ENCODE measurements at places on chromosomes 12 and 14.

GRCh38 chr12:70007687-70008086, 182.7 kb downstream of the MYRFL start:
- DNase-seq = no peak

- DNase-seq = peak; percentile 34
Observed at GRCh38 chr12:68180792-68181744, 21.5 kb upstream of the IFNG start.

DNA sequence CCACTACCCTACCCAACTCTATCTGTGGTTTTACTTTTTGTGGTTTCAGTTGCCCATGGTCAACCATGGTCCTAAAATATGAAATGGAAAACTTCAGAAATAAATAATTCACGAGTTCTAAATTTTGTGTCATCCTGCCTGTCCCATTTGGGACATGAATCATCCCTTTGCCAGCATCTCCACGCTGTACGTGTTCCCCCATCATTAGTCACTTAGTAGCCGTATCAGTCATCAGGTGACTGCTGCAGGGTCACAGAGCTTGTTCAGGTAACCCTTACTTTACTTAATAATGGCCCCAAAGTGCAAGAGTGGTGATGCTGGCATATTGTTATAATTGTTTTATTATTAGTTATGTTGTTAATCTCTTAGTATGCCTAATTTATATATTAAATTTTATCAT, 209.9 kb downstream of the ITPR2 start:
- DNase-seq = no peak

GRCh38 chr12:117202033-117202432, 11.8 kb upstream of the FBXO21 start:
- DNase-seq = no peak
